Fibroblast of pulmonary artery (primary cell): ENCODE measurements at places on chromosomes 2 and 18.

GRCh38 chr18:59952283-59953007, 52.6 kb downstream of the PMAIP1 start:
- no peak for DNase-seq

GRCh38 chr2:15510552-15510951, 50.6 kb downstream of the NBAS start:
- DNase-seq, result no peak

DNA sequence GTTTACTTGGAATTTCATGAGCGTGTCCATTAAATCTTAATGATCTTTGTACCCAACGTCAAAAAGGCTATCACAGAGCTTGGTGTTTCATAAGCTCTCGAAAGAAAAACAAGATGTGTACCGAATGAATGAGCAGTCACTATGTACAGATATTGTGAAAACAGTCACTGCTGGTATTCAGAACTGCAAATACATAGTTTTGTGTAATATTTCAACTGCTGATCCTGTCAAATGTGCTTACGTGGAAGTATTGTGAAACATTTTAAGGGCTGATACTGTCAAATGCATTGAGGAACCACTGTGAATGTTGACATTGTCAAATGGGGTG, 184.2 kb upstream of the KLHL29 start:
- no peak for DNase-seq

DNA sequence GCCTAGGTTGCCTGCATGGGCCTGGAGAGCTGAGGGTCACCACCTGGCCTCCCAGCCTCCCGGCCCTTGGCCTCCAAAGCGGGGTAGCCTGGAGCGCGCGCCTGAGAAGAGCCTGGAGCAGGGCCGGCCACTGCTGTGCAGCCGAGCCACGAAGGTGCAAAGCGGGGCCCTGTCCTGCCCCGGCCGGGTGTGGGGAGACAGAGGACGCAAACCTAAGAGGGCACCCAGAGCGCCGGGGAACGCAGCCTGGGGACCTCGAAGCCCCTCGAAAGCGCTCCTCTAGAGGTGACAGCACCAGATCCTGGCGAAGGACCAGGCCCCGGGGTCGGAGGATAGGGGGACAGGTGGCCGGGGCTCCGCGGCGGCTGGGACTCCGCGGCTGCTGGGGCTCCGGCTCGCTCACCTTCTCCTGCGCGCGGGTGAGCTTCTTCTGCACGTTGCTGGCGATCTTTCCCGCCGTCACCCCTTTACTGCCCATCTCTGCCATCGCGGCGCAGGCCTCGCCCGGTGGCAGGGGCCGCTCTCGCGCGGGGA, 430 bp downstream of the BIN1 start:
- no peak for DNase-seq

DNA sequence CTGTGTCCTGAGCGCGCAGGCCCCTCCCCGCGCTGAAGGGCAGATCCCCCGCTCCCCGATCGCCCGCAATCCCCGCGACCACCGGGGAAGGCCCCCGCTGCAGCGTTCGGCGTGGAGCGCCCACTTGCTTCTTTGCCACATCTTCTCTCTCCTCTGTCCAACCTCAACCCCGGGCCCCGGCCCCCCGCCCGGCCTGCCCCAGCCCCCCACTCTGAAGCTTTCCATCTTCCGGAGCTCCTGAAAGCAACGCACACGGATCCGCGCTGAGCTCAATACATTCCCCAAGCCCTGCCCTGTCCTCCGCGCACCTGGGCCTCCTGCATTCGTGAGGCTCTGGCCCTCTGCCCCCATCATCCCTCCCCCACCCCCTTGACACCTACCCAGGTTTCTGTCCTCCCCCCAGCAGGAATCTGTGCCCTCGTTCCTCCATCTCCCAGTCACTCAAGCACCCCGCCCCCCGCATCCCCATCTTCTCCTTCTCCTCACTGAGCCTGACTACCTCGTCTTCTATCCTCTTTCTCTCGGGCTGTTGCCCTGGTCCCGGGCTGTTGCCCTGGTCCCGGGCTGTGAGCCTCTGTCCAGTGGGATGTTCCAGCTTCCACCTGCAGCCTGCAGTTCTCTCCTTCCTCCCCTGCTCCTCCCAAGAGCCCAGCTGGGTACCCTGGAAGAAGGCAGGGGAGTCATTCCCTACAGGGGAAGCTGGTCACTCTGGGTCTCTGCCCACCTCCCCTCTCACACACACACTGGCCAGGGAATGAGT, 7.8 kb downstream of the SPEG start:
- DNase-seq, result no peak

GRCh38 chr2:231667496-231667895, 40.8 kb upstream of the PTMA start:
- no peak for DNase-seq

GRCh38 chr18:21100146-21100545, 11.5 kb downstream of the ROCK1 start:
- peak; percentile 55 for DNase-seq

DNA sequence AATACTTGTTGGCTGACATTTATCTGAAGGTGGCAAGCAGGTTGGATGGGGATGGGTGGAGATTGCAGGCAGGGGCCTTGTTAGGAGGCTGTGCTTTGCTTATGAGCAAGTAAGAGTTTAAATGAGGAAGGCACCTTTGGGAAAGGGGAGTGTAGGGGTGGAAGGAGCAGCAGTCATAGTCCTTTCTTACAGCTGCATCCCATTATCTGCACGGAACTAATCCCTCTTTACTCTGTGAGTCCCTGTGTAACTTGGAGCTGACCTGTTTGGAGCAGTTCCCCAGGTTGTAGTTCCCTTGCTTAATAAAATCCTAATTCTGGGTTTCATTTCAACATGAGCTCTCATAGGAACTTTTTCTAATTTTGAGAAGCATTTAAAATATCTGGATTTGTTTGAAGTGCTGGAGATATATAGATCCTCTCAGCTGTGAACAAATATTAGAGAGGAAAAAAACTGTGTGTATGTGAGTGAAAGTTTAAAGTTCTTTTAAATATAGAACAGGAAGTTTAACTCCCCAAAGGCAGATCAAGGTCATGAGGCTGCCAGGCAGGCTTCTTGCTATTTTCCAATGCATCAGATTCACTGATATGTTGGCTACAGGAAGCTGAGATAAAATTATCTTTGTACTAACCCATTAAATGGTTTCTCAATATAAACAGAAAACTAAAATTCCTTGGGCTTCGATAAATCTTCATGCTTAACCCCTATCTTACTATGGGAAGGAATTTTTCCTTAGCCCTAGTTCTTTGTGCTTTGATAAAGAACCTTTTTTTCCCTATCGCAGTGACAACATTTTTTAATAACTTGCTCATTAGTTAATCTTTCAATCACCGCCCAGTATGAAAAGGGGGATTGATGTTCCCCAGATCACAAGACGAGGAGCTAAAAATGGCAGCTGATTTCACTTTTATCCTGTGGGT, 104.6 kb upstream of the EML6 start:
- DNase-seq, result no peak

- DNase-seq, result no peak
Observed at GRCh38 chr2:100826494-100826893, 6.6 kb downstream of the NPAS2 start.

DNA sequence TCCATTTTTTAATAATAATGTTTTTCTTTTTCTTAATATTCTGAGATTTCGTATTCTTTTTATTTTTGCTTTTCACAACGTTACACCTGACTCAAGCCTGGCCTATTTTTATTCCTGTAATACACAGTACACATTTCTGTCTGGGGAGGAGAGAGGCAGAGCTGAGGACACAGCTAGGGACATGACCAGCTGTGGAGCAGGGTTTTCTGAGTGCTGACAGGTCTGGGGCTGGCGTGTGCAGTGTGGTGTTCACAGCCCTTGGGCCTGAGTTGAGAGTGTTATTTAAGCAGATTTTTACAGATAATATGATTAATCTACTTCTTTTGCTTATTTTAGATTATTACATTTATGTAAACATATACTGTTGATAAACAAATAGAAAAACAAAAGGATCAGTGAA, 55.9 kb downstream of the ZAP70 start:
- DNase-seq, result no peak

DNA sequence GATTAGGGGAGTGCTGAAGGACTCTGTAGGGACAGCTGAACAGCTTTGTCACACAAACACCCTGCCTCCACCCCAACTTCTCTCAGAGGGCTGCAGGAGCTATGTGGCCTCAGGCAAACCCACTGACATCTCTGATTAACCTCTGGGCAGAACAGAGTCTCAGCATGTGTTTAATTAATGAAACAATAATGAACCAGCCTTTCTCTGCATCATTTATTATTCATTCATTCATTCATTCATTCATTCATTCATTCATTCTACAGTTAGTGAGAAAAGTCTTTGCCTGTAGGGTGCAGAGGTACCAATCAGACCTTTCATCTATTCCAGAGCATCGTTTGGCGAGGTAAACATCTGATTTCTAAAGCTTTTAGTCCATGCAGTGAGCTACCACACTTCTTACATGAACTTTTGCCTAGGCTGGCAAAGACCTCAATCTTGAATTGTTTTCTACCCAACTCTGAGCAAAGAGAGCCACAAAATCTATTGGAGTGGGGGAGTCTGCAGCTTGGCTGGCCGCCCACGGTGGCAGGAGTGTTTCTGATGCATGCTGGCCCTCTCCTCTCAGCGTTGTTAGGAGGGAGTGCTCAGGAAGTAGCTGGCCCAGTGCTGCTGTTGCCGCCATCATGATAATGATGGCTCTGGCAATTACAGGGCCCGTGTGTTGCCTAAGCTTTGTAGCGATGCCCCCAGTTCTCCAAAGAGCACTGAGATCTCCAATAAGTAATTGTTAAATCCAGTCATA, 198.9 kb downstream of the SMAD7 start:
- DNase-seq, result no peak

DNA sequence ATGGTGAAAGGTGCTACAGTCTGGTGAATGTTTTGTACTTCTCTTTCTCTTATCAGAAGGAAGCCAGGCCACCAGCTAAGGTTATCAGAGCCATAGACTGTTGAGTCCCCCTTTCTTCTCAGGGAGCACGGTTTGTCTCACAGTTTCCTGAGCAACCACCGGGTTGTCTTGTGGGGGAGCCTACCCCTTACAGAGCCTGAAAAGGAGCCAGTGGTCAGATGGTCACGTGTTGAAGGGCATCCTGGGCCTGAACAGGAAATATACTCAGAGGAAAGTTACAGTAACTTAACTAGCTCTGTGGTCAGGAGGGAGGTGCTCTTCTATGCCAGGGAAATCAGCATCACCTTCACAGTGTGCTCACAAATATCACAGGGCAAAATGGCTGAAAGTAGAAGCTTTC, 11.6 kb downstream of the CD28 start:
- peak; percentile 51 for DNase-seq

DNA sequence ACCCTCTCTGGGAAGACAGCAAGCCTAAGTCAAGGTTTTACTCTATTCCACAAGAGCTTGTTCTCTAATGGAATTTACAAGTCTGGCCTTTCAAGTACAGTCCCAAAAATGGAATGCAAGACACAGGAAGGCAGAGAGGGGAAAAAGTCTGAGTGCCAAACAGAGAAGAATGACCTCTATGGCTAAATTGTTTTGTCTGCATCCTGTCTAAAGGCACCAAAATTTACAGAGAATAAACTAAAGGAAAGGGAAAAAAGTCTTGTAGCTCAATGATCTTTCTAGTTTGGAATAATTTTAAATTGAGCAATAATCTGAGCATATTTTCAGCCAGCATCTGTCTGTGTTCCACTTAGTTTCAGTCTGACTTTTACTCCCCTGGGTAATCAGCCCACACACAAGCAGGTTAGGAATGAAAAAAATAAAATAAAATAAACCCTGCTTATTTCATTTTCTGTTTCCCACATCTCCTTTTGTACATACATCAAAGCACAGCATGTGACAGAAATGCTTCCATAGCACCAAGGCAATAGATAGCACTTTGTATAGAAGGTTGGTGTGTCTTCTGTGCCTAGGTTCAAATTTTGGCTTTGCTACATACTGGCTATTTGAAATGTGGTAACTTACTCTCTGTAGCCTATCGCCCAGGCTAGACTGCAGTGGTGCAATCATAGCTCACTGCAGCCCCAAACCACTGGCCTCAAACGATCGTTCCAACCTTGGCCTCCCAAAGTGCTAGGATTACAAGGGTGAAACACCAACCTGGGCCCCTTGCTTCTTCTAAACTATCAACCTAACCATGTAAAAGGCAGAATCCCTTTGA, 105.1 kb downstream of the SLC8A1 start:
- peak; percentile 33 for DNase-seq

GRCh38 chr2:177317443-177317842, 52.9 kb upstream of the NFE2L2 start:
- no peak for DNase-seq

DNA sequence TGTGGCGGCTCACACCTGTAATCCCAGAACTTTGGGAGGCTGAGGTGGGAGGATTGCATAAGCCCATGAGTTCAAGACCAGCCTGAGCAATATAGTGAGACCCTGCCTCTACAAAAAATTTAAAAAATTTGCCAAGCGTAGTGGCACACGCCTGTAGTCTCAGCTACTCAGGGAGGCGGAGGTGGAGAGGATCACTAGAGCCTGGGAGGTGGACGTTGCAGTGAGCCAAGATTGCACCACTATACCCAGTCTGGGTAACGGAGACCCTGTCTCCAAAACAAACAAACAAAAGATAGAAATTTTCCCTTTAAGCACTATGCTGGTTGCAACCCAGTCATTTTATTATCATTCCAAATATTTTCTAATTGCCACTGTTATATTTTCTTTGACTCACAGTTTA, 32.3 kb downstream of the NPHP1 start:
- no peak for DNase-seq

GRCh38 chr2:176931588-176932563, 280.7 kb upstream of the HNRNPA3 start:
- peak; percentile 11 for DNase-seq

DNA sequence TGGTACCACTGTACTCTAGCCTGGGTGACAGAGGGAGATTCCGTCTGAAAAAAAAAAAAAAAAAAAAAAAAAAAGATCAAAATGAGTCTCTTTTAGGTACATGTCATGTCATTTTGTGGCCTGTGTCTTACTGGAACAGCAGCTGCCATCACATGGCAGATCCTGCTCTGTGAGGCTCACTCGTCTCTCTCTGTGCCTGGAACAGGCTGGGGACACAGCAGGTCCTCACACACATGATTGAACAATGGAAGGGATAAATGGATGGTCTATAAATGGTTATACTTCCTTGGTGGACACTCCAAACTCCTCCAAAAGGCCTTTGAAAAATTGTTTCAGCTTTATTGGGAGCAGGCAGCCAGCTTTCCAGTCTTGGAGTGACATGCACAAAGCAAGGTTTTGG, 236.2 kb upstream of the COPS8 start:
- DNase-seq, result no peak

DNA sequence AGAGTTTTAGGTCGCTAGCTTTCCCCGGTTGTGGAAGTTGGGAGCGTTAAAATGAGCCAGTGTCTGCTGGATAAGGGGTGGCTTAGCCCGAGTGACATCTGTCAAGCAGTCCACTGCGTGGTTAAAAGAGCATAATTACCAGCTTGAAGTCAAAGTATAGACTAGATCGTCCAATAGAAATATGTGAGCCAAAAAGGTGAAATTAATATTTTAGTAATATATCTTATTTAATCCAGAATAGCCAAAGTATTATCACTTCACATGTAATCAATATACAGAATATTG, 654 bp downstream of the COMMD1 start:
- no peak for DNase-seq
